ENCODE measurements at places on chromosomes 11 and 22.

- no peak for DNase-seq
Observed at GRCh38 chr11:112459001-112459400, 198.3 kb upstream of the PLET1 start.

GRCh38 chr11:17887779-17888178 lies 125.1 kb downstream of the SERGEF start:
- DNase-seq, result no peak

DNA sequence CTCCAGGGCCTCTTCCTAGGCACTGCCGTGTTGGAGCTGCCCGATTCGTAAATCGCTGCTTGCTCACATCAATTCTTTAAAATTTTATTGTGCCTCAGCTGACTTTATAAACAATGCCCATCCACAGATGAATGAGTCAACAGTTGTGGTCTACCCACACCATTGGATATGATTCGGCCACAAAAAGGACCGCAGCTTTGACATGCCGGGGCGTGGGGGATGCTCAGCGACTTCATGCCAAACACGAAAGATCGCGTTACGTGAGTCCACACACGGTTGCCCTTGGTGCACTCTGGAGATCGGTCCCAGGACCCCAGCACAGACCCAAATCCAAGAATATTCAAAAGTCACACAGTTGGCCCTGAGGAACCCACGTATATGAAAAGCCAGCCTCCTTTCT lies 195.7 kb downstream of the CTTN start:
- no peak for DNase-seq

GRCh38 chr11:35541621-35542375 lies 16.4 kb upstream of the PAMR1 start:
- no peak for DNase-seq

- DNase-seq, result no peak
Observed at GRCh38 chr11:13826505-13827278, 135.8 kb upstream of the SPON1 start.

DNA sequence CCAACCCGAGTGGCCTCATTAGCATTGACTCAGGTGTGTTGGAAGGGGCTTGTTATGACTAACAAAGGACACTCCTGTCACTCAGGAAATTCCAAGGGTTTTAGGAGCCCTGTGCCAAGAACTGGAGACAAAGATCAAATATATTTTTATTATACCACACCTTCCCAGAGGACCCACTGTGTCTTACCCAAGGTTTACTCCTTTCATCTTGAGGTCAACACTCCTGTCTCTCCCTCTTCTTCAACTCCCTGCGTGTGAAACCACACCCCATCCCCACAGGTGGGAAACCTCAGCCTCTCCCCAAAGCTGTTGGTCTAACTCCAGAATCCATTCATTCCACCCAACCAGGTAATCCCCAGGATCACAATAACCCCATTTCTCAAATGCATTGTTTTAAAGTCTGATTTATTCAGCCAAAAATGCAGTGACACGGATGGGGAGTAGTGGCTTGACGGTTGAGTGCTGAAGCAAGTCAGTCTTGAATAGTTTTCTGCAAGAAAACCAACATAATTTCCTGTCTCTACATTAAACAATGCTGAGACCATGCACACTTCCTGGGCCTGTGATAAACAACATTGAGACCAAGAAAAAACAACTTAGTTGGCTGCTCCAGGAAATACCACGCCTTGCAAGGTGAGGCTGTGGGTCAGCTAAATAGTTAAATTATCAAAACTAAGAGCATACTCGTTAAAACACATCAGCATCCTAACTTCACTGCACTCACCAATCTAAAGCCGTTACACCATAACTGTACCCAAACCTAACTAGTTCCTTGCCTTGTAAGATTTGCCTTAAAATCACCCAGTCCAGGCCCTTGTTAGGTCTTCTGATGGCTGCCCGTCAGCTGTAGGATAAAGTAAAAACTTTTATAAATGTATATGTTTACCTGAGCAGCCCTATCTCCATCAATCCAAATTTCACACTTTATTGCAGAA lies 38.5 kb upstream of the SPON1 start:
- DNase-seq, result no peak

- no peak for DNase-seq
Observed at GRCh38 chr11:130522284-130522961, 74.0 kb downstream of the ADAMTS15 start.

DNA sequence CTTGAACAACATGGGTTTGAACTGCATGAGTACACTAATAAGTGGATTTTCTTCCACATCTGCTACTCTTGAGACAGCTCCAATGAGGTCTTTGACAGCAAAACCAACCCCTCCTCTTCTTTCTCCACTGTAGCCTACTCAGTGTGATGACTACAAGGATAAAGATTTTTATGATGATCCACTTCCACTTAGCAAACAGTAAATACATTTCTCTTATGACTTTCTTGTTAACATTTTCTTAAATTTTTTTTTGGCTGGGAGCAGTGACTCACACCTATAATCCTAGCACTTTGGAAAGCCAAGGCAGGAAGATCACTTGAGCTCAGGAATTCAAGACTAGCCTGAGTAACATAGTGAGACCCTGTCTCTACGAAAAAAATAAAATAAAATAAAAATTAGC lies 9.9 kb upstream of the EIF4G2 start:
- no peak for DNase-seq

All from KG1 (cell line).